ENCODE measurements at places on chromosomes 5 and 9.

DNA sequence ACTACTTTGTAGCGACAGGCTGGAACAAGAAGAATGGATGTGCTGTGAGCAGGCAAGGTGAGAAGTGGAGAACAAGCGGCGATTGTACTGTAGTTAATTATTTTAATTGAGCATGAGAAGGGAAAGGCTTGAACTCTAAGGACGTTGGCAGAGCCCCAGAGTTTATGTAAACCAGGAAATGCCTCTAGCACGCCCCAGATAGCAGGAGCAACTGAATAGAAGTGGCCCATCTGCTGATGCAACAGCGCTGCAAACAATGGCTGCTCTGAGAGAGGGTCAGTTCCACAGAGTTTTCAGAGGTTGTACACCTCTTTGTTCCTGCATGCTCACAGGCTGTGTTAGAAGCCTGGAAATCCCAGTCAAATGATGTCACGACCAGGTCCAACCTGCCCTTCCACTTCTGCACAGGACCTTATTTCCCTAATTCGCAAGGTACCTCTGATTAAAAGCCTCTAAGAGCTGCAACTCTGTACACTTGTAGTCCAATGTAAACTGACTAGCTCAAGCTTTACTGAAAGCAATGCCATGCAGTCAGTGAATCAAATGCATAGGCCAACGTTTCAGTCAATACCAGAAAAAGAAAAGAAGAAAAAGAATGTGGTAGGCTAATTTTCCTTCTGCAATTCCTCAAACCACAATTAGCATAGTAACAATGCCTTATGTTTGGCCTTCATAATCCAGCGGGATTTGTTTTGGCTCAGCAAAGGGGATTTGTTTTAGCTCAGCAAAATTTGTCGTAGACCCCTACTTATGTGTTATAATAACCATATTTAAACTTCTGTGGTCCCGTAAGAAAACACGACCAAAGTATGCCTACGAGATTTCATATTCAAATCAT is 119.6 kb upstream of the RETREG1 start:
- no peak for ATAC-seq

DNA sequence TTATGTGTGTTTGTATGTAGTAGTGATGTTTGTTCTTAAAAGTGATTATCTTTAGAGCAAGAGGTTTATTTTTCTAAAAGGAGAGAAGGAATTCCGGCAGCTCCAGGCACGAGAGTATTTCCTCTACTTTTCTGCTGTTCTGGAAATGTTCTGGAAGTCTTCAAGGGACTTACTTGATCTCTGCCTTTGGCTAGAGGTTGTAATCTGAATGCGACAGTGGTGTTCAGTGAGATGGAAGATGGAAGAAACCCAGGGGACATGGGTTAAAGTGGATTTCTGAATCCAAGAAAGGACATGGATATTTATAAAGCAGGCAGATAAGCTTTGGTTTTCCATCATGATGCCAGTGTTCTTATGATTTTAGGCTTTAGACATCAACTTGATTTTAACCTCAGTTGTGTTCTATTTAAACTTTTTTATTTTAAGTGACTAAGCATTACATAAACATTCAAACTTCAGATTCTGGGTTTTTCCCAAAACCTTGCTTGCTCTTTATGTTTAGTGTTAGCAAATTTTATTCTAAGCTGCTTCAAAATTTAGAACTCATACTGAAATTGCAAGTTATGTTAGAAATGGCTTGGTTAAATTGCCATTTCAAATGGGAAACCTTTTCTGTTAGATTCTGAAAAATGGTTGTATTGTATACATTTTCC is 3.6 kb downstream of the GPR21 start:
- ATAC-seq: no peak

- no peak for ATAC-seq
These were observed 50.3 kb upstream of the GADD45G start for GRCh38 chr9:89554307-89555035.

GRCh38 chr9:121066850-121067249 is 7.9 kb upstream of the CNTRL start:
- no peak for ATAC-seq

GRCh38 chr9:102985162-102985895 is 9.8 kb upstream of the CYLC2 start:
- no peak for ATAC-seq

GRCh38 chr9:105128908-105129600 is 115.4 kb upstream of the SLC44A1 start:
- ATAC-seq: no peak

- ATAC-seq: peak; percentile 65
These were observed 187.0 kb upstream of the S1PR3 start for GRCh38 chr9:88804254-88804596.

DNA sequence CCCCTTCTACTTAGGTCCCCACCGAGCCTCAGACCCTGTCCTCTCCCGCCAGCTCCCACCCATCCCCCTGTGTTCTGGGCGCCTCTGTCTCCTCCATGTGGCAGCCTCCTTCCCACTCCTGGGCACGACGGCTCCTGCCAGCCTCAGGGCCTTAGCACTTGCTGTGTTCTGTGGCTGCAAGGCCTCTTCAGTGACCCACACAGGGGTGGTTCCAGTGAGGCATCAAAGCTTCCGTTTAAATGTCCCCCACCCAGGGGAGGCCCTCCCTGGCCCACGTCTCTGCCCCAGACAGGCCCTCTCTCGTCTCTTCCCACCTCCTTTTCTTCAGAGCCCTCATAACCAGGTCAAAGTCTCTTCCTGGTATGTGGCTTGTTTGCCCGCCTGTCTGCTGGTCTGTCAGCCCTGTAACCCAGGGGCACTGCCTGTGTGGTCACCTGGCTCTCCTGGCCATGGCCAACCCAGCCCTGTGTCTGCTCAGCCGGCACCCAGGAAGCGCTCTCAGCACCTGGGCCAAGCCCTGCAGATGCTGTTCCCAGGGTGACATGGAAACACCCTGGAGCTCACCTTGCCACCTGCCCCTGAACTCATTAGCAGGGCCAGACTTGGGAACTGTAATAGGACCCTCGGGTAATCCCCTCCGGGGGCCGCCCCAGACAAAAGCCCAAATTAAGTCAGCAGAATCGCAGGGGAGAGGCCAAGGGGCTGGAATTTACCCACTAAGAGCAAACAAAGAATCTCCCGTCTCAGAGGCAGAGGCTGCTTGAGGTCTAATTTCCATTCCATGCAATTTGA is 33.7 kb downstream of the LHX3 start:
- ATAC-seq: no peak

DNA sequence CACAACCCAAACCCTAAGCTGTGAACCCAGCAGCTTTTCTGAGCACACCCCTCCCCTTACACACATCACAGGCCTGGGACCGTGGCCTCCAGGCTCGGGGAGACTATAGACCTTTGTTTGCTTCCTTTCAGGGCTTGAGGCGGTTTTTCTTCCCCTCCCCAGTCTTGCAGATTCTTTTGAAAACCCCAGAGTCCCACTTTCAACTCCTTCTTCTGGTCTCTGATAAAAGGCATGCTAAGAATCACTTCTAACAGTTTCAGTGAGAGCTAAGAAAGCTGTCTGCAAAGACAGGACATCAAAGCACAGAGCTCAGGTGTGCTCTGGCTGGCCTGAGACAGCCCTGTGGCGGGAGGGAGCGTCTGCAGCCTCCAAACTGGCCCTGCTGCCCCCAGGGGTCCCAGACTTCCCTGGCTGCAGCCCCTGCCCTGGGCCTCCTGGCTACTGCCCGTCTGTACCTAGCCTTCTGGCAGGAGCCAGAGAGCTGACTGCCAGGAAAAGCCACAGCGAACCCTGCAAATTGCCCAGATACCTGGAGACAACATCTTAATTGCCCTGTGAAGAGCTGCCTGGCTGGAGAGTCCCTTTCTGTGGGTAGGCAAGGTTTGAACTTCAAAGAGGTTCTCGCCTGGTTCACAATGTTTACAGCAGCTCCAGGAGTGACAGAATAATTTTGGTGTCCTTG is 138.9 kb downstream of the GADD45G start:
- peak; percentile 63 for ATAC-seq

DNA sequence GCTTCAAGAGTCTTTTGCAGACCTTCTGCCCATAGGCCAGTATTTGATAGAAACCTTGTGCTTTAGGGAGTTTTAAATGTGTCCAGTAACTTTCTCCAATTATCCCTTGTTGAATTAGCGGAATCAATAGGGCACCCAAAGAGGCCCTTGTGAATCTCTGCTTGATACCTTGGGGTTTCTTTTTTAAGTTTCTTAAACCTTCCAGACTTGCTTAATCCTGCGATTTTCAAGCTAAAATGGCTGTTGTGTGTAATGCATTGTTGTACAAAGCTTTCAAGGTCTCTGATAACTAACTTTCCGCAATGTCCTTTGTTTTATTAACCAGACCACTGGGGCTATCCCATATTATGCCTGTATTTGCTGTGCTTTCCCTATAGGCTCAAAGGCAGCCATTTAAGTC is 577.4 kb upstream of the RORB start:
- no peak for ATAC-seq

DNA sequence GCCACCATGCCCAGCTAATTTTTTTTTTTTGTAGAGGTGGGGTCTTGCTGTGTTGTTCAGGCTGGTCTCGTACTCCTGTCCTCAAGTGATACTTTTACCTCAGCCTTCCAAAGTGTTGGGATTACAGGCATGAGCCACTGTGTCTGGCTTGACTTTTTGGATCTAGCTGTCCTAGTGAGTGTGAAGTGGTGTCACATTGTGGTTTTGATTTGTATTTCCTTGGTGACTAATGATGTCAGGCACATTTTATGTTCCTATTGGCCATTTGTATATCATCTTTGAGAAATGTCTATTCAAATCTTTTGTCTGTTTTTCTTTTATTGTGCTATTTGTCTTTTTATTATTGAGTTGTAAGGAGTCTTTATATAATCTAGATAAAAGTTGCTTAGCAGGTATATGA is 53.5 kb upstream of the MCCC2 start:
- peak; percentile 76 for ATAC-seq

GRCh38 chr5:129511291-129511690 is 51.2 kb downstream of the ADAMTS19 start:
- ATAC-seq: no peak

DNA sequence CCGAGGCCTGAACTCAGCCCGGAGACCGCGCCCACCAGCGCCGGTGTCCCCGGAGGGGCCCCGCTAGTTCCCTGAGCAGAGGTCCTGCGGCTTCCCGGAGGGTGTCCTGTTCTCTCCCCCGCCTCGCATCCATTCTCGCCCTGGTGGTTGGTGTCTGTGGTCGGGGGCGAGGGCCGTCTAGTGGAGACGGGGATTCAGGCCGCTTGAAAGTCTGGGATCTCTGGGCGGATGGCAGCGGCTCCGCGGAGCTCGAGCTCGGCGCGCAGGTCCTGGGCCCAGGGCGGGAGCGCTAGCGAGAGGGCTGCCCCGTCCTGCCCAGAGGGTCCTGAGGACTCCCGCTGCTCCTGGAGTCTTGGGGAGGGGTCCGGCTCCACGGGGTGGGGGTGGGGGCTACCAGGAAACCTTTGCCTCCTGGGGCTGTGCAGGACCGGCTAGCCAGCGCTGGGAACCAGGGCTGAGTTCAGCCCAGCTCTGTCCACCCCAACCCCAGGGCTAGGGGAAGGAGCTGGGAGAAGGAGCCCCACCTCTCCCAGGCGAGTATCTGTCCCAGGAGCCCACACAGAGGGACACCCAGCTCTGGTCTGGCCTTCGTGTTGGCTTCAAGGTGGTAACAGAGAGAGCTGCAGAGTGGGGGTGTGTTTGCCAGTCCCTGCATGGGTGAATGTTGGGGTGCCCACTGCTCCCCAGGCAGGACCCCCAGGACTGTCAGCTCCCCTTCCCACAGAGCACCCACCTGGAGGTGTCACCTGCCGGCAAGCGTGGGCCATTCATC is 4.0 kb downstream of the TOR4A start:
- ATAC-seq: no peak

DNA sequence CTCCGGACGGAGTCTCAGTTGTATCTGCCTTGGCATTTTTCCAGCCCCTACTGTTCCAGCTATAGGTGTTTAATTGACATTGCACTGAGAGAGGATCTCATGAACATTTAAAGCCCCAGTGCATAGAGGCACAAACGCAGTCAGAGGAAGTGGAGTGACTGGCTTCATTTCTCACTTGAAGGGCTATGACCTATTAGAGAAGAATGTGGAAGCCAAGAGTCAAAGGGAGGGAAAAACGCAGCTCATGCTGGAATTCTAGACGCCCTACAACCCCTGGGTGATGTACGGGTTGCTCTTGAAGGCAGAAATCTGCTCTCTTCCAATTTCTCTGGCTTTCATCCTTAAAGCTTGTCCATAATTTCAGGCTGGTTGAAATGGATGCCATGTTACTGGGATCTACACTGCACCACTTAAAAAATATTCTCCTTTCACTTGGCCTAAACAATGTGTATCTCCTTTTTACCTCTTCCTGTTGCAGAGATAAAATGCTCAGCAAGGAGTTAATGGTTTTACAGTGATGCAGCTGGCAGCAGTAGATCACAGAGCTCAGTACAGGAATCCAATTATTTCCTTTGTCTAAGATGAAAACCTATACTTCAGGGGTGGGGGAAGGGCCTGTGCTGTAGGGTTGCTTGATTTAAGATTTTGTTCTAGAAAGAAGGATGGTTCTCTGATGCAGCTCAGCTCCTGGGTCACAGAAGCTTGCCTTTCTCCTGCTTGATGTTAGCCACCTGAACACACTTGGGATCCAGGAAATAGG is 61.8 kb upstream of the MAMDC2 start:
- no peak for ATAC-seq

- ATAC-seq: no peak
These were observed 509.2 kb downstream of the CSNK1G3 start for GRCh38 chr5:124021066-124021641.

- no peak for ATAC-seq
These were observed 79.8 kb upstream of the SPATA31D4 start for GRCh38 chr9:81848472-81848871.

GRCh38 chr9:107316795-107317661 is 33.9 kb downstream of the RAD23B start:
- no peak for ATAC-seq

GRCh38 chr5:66617226-66617861 is 21.2 kb downstream of the MAST4 start:
- peak; percentile 44 for ATAC-seq

DNA sequence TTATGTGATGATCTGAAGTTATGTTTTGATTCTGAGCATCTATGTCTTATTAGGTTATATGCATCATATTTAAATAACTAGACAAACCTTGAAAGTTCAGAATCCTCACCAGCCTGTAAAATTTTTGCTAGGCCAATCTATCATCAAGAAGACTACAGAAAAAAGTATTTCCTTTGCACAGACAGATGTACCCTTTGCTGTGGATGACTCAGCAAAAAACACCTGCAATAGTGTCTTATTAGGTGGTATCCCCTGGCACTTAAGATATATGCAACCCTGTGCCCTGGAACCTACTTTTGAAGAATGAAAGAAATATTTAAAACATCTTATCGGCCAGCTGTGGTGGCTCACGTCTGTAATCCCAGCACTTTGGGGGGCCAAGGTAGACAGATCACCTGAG is 130.6 kb downstream of the SLF1 start:
- no peak for ATAC-seq
